ENCODE measurements at places on chromosomes 16 and 17. TPM values are rescaled to one million over a fixed set of nuclear protein-coding genes. Genes with fewer than 3 reads are reported as not detected.

DNA sequence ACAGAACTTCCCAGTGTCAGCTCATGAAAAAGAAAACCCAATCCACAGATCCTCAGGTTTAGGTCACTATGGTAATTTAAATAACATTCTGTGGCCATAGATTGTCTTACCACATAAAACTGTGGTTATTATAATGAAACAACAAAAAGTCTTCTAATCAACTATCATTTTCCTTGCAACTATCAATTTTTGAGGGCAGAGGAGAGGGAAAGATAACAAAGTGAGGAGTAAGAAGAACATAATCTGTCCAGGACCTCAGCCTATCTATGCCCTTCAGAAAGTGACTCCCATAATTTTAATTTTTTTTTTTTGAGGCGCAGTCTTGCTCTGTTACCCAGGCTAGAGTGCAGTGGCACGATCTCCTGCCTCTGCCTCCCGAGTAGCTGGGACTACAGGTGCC is 4.0 kb upstream of the GGNBP2 start:
- DNase-seq, result no peak

DNA sequence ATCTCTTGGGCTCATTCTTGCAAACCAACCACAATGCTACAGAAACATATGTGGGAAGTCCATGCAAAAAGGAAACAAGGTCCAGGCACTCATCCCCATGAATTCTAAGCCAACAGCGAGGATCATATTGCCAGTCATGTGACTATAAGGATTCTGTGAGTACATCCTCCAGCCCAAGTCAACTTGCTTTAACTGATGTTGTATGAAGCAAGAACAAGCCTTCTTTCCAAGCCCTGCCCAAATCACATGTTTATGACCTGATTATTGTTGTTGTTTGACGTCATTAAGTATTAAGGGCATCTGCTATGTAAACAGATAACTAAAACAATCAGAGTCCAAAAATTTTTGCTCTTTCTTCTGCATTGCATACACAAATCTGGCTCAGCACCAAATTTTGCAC is 78.2 kb upstream of the MON1B start:
- no peak for DNase-seq

GRCh38 chr17:77814091-77814772 is 144.3 kb upstream of the TNRC6C start:
- DNase-seq, result no peak

- no peak for DNase-seq
These were observed 8.5 kb upstream of the YPEL3 start for GRCh38 chr16:30104492-30104891.

DNA sequence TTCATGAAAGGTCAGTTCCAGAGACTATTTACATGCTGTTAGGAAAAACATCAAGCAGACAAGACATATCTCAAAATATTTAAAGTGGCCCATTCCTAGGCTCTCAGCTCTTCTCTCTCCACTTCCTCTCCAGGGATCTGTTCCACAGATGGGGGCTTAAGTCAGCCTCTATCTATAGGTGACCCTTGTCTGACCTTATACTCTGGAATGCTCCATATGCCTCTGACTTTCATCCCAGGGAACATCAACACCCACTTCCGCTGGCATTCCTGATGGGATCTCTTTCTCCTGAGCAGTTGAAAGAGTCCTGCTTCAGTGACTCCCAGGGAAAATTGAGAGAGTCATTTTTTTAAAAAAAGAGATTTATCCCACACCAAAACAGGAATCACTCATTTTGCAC is 11.5 kb upstream of the WIPI1 start:
- DNase-seq, result no peak

KCNAB3 gene
- 0.39 TPM for total RNA-seq

- no peak for DNase-seq
These were observed 121.1 kb downstream of the WWOX start for GRCh38 chr16:78220571-78220970.

PRSS22 gene
- not detected for total RNA-seq

DNA sequence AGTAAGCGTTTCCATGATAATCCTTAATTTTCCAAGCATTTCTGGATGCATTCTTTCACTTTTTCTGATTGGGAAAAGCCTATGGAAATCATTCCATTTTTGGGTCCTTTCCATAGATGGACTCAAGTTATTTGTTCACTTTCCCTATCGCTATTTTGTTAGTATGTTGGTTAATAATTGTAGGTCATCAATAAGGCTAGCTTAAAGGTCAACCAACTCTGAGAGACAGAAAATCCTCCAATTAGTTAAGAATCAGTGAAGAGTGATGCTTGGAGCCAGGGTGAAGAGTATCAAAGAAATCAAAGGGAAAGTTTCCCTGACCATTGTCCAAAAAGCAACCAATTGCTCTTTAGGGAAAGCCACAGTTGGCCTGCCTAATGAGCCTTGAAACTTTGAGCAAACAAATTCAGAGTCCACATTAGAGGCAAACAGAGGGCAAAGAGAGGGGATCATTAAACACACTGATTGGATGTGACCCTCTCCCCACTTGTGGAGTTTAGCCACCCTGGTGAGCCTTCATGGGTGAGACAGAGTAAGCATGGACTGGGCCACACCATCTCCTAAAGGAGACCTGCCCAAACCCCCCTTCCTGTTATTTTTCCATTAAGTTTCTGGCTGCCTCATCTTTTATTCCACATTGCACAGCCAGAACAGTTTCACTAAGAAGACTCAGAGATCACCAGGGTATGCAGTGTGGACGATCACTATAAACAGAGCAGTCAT is 133.4 kb upstream of the DYNLRB2 start:
- DNase-seq, result no peak

DNA sequence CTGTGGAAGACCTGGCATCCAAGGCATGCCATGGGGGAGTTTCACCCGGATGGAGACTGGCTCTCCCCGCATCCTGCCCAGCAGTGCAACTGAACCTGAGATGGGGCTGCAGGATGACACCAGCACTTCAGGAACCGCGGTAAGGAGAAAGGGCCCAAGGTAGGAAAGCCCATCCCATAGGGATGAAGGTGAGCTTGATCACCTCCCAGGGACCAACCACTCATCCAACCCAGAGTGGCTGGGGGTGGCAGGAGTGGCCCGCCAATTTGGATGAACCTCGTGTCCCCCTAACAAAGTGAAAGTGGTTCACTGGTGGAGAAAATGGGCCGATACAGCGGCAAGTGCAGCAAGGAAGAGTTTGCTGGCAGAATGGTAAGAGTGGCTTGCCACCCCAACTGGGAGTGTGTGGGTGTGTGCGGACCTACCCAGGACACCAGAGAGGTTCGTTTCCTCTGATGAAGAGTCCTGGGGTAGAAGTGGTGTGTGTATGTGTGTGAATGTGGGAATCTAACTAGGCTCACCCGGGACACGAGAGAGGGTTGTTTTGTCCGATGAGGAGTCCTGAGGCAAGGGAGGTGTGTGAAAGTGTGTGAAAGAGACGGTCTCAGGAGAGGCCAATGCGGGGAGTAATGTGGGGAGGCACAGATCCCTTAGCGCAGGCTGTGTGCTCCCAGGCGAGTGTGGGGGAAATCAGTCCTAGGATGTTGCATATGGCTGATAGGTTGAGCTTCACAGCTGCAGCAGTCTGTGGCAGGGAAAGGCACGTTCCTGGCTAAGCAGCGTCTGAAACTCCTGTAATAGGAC is 22.6 kb downstream of the ACSM1 start:
- DNase-seq, result no peak

DNA sequence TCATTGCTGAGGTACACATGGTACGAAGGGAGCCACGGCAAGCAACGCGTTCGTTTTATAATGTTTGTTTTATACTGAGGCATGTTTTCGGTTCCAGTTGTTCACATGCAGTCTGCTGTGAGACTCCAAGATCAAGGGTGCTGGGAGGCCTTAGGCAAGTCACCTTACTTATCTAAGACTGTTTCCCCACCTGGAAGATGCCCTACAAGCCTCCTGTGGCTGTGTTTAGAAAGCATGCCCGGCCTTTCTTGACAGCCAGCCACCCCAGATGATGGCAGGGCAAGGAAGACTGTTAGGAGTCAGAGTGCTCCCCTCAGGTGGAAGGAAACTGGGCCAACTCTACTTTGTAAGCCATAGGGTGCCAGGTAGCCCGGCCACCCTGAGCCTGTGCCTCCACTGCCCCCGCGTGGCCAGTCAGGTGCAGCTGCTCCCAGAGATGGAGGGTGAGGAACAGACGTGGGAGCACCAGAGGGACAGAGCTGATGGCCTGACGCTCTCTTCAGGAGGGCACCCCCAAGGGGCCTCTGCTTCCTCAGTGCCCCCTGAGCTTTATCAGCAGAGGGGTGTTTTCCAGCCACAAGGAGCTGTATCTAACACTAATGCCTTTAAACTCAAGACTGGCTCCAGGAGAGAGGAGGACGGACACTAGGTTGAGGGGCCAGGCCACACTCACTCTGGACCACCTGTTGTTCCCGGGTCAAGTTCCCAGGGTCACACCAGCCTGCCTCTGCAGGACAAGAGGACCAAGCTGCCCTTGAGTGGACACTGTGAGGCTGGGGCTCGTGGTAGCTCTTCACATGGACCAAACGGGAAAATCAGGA is 5.4 kb downstream of the NAT9 start:
- peak; percentile 65 for DNase-seq

DNA sequence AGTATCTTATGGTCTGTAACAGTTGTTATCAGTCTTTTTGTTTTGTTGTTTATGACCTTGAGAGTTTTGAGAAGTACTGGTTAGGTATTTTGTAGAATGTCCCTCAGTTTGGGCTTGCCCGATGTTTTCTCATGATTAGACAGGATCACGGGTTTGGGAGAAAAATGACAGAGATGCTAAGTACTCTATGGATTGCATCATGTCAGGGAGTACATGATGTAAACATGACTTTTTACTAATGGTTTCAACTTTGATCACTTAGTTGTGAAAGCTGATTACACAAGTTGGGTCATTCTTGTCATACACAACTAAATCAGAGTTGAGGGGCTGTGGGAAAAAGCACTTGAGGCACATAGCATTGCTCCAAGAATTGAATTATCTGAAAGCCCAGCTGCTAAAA is 94.7 kb upstream of the SIAH1 start:
- no peak for DNase-seq

DNA sequence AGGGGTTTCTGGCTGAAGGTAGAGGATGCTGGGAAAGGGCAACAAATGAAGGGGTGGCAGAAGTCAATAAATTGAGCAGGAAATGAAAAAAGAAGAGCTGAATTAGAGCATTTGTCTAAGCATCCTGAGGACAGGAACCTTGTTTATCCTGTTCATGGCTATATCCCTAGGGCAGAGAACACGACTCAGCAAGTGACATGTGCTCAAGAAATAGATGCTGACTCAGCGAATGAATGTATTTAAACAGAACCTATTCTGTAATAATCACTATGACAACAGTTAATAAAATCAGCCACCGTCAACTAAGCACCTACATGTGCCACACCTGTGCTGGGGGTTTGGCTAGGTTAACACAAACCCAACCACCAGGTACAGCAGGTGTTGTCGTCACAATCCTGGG is 80.3 kb downstream of the CDK5R1 start:
- DNase-seq, result no peak

HSDL1 gene
- total RNA-seq, result 15.4 TPM

GRCh38 chr16:1816396-1817275 is 10.0 kb downstream of the HAGH start:
- no peak for DNase-seq

GRCh38 chr17:50277357-50277754 is 3.1 kb downstream of the TMEM92 start:
- no peak for DNase-seq

DNA sequence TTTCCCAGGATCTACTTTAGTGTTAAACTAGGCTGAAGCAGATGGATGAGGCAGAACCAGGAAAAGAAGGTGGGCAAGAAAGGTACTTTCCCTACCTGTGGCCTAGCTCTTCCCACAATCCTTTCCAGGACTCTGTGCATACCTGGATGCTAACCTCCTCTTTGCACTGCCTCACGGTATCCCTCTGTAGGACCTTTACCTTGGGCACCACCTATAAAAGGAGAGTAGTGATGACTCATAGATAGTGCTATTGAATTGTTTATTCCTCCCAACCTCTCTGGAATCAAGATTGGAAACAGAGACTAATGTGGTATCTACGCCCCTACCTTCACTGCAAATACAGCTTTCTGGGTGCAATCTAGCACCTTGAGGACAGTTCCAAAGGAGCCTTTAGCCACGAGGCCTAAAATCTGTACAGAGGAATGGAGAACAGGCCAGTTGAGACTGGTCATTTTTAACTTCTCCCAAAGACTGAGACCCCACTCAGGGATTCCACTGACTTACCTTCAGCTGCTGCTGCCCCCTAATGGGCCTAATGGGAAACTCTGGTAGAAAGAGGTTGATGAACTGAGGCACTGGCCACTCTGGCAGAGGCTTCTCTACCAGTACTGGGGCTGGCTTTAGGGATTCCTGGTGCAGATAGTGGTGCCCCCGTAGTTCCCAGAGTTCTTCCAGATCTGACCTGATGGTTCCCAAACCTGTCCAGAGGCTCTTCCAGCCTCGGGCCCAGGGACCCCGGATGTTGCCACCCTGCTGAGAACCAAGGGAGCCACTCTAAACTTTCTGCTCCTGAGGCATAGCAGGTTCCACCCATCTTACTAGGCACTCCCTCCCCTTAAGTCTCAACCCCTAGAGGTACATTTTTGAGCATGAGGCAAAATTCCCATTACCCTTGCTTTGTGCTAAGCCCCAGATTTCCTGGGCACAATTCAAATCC is 781 bp downstream of the RSKR start:
- DNase-seq, result no peak

CHRNE gene
- 167 TPM for total RNA-seq

DNA sequence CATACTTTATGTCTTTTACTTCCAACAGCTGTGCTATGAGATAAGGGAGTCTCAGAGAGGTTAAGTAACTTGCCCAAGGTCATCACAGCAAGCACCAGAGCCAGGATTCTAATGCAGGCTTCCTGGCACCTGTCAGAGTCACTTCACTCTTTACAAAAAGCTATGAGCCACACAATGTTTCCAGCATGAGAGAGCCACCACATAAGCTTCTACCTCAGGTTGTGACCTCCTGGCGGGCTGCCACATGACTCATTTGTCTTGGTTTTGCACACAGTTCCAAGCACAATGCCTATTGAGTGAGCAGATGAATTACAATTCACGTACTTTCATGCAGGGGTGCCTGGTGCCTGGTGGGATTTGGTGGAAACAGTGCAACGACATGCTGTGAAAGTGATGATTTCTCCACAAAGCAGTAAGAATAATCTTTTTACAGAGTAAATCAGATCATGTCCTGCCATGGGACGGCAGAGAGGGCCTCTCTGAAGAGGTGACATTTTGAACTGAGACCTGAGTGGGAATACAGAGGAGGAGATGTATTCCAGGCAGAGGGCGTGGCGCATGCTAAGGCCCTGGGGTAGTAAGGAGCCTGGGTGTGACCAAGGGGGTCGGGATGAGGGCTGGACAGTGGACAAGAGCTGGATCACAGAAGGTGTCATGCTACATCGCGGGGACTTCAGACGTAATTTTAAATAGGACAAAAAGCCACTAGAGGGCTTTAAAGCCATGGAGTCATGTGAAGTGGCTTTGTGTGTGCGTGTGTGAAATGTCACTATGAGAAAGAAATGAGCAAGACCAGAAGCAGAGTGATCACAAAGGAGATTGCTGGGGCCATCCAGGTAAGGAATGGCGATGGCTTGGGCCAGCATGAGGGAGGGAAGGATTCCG is 53.4 kb downstream of the CACNG3 start:
- DNase-seq, result no peak

TERB1 gene
- total RNA-seq, result not detected

DNA sequence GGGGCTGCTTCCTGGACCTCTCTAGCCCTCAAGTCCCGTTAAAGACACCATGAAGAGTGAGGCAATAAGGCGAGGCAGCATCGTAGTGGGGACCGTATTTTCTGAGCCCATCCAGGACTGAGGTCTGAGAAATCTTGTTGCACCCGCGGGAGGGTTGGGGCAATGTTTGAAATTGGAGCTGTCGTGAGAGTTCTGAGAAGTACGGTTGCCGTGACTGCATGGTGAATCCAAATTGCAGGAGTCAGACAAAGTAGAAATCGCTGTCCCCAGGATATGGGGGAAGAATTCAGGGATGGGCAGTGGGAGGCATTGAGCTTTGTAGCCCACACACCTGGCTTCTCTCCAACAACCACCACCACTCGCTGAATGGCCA is 42.0 kb upstream of the RPL38 start:
- DNase-seq, result no peak

Measured in right atrium auricular region (tissue), 2 donors.